ENCODE measurements at places on chromosomes 12 and 14.
A peak's percentile ranks its signal among the peaks of the same experiment; 100 is the strongest.

DNA sequence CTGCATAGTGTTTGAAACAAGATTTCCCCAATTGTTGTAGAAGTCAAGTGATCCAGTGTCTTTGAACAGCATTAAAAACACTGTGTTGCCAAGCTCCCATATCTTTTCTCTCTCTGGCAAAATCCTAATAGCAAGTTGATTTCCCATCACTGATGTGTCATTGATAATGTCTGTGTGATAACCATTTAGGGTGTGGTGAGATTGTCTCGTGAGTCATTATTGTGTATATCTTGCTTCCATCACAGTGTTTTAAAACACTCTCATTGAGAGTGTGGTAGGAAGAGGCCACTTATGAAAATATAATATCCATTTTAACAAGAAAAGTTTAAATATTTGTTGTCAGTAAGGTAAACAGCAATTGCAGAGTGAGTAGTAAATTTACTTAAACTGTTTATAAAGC, 74.7 kb downstream of the PRORP start:
- no peak for DNase-seq

- DNase-seq, result no peak
These were observed 112.8 kb downstream of the DAD1 start for GRCh38 chr14:22476005-22476751.

- no peak for DNase-seq
These were observed 8.9 kb upstream of the ATP5MC2 start for GRCh38 chr12:53684654-53685220.

DNA sequence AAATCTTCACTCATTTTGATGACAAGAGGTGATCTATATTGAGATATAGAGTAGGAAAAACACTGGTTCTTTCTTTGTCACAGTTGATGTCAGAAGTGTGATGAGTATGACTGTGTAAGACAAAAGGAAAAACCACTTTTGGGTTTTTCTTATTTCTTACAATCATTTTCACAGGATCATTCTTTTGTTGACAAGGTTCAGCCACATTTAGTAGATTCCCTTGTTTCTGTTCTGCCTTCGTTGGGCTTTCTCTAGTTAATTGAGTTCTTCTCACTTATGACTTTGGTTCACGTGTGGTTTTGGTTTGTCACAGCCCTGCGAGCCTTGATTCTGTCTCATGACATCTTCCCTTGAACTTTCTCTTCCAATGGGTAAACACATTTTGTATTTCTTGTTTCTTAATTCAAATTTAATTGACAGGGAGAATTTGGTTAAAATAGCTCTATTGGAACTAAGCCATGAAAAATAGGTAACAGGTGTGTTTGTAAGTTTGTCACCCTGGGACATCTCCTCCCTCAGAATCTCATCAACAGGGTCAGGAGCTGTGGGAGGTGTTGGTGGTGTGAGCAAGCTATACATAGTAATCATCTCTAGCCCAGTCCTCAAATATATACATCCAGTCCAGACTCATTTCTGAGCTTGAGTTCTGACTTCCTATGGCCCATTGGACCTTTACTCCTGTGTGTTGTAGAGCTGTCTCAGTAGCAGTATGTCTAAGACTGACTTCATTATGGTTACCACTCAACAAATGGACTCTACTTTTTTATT, 255.3 kb downstream of the BMP4 start:
- no peak for DNase-seq

DNA sequence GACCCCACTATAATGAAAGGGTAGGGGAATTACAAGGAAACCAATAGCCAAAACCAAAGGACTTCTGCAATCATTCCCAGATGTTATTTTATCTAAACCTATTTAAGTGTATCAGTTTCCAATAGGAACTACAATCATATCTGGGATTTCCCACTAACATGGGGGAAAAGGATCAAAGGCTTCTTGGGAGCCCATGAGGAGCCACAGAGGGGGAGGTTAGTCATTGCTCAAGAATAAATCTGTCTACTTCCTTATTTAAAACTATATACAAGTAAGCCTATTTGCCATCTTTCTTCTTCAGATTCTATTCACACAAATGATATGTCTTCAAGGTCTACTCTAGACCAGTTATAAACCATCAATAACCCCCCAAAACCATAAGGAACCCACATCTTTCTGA, 33.1 kb downstream of the FGD6 start:
- no peak for DNase-seq

DNA sequence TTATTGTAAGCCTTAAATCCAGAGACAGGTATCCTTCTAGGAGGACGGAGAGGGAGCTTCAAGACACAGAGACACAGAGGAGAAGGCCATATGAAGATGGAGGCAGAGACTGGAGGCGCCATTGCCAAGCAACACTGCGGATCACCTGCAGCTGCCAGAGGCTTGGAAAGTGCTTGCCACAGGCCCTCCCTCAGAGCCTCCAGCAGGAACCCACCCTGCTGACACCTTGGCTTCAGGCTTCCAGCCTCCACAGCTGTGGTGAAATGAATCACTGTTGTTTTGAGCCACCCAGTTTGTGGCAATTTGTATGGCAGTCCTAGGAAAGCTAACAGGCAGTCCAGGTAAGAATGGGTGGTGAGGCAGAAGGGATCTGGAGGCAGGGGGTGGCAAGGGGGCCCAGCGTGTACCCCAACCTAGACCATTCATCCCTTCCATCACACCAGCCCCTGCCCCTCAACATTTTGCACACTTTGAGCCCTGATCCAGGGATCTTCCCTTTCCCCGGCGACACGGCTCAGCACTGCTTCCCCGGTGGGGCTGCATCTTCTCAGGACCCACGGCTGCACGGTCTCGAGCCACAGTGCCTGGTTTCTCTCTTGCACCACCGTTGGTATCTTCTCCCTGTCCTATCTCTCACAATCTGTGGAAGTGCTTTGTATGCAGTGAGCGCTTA, 22.3 kb upstream of the BCDIN3D start:
- no peak for DNase-seq

DNA sequence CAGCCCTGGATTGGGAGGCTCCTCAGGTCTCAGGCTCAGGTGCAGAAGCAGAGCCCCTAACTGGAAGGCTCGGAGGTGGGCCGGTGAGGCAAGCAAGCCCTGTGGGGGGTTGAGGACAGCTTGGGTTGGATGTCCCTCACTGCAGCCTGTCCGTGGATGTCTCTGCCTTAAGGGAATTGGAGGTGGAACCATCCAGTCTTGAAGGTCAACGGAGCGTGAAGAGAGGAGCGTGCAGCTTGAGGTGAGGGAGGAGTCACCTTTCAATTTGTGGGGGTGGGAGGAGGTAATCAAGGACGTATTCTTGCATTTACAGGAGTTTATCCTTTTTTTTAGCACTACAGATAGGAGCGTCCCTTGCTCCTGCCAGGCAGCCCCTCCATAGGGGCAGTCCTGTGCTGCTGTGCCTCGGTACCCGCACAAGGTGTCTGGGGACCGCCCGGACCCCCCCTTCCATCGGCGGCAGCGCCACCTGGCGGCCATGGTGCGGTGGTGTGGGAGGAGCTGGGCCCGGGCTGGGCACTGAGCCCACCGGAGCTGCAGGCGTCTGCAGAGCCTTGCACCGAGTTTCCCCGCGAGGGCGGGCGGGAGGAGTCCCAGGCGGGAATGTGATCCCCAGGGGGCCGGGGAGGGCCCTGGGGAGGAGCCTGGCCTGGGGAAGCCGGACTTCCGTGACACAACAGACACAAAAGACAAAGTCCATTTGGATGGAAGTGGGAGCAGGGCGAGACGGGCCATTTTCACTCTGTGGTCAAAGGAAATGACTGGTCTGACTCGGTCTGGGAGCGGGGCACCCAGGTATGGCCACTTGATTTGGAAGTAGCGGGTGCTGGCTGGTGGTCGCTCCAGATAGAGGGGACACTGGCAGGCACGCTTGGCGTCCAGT, 864 bp downstream of the DNAJC22 start:
- DNase-seq, result peak; percentile 67

GRCh38 chr12:65306366-65307168, 28.1 kb downstream of the MSRB3 start:
- DNase-seq, result no peak

- DNase-seq, result no peak
These were observed 1585.3 kb upstream of the TMEM132C start for GRCh38 chr12:126681676-126682075.

DNA sequence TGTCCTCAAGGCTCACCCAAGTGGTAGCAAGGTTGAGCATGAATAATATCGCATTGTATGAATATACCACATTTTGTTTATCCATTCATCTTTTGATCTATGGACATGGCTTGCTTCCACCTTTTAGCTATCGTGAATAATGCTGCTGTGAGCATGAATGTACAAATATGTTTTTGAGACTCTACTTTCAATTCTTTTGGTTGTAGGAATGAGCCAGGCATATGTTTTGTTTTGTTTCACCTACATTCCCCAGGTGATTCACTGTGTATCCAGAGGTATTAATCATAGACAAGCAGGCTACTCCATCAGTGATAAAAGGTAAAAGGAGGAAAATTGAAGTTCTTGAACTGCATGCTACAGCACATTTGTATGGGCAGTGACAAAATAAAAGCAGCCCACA, 35.8 kb downstream of the CDKL1 start:
- DNase-seq, result no peak

DNA sequence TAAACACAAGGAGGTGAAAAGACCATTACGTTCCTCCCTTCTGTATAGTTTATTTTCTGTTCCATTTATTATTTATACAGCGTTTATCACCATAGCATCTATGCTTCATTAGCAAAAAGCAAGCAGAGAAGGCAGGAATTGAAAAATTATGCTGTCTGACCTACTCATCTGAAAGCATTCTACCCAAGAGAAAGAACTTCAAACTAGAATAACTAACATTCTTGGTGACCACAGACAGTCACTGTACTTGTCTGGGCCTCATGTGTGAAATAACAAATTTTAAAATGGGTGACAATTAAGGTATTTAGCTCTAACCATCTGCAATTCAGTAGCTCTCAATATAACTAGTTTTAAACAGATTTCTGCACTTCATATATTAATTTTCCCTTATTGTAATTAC, 29.3 kb upstream of the PDE3A start:
- DNase-seq, result no peak

- no peak for DNase-seq
These were observed 27.4 kb downstream of the NELL2 start for GRCh38 chr12:44848703-44849085.

DNA sequence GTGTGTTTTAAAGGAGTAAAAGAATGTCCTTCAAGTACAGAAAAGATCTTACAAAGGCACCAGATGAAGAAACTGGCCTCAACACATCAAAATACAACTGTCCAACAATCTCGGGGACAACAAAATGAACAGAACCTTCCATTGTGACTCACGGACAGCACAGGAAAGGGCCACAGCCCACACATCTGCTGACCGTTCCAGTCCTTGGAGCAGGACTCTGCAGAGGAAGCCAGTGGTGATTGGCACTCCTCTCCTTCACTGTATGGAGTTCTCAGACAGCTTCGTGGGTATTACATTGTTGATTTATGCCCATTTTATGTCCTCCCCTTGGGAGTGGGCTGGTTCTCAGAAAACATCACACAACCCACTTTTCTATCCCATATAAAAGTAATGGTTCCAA, 32.5 kb upstream of the TC2N start:
- DNase-seq, result no peak

DNA sequence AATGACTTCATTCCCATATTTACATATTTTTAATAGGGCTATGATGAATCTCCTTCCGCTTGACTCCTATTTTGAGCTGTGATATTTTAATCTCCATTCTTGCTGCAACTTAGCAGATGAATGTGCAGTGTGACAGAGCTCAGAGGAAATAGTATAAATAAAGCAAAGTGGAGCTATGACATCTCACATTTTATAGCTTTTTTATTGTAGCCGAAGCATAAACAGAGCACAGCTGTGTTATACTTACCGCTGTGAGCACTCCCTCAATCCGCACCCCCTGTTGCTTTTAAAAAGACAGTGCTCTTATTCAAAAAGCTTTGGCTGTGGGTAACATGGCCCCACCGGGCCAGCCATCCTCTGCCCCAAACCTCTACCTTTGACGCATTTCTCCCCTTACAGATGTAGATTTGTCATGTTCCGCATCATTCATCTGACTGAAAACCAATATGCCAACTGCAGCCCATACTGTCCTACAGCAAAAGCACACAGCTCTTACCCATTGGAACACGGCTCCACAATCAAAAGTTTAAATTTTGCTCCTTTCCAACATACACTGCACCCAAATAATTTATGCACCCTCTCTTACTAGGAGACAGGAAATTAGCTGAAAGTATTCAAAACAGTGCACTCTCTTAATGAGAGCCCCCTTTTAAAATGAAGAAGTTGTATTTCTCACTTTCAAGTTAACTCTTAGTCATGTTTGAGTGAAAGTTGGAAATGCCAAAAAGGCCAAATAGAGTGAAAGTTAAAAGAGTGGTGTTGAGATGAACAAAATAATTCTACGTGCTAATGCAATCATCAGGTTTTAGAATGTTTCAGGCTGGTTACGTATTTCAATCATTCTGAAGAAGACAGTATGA, 429.3 kb upstream of the SOX5 start:
- no peak for DNase-seq

DNA sequence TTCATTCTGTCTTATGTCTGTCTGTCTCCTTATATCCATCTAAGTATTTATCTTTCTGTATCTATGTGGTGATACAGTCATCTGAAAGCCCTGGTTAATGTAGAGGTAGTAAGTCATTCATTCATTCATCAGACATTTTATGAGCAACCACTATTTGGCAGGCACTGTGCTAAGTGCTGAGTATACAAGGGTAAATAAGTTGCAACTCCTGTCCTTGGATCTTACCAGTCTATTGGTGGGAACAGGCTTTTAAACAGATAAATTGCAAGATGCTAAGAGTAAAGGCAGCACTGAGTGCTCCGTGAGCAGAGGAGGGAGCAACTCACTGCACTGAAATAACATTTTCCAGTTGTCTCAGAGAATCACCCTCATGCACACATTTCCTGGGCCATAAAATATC, 68.6 kb downstream of the TMEM30B start:
- DNase-seq, result no peak

DNA sequence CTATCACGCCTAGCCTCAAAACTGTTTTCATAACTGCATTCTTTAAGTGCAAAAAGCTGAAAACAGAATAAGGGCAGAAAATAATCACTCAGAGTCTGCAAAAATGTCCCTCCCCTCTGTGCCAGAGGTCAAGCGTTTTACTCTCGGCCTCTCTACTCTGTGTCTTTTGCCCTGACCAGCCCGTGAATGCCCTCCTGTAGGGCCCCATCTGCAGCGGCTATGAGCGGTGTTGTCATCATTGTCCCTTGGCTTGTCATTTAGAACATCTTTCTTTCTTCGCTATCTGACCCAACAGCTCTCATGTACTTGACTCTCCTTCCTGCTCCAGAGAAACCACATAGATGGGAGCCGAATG, 21.7 kb downstream of the ELK3 start:
- no peak for DNase-seq

GRCh38 chr14:52268279-52269061, 972 bp downstream of the PTGDR start:
- DNase-seq, result peak; percentile 7

- no peak for DNase-seq
These were observed 128.0 kb upstream of the DNM1L start for GRCh38 chr12:32551058-32551457.

DNA sequence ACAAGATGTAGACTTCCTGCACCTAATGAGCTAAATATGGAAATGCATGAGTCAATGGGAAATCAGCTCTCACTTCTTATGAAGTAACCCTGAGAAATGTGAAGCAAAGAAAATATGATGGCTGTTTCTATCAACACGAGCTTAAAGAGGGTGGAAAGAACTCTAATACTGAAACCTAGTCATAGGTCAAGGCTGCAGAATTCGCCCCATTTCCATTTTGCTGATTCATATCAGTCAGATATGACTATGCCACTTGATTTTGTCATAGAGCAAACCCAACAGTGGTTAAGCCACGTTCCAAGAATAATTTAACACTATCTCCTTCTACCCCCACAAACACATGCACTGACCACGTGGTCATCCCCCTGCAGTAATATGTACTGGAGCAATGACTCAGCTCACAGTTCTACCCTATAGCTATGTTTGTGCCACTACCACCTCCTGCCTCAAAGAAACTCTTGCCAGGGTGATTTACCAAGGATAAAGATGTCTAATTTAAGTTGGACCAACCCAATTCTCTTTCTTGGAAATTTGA, 157.5 kb downstream of the TMTC3 start:
- peak; percentile 25 for DNase-seq
